Breast epithelium (tissue), 4 donors: ENCODE measurements at places on chromosomes 13 and 19. TPM values are rescaled to one million over a fixed set of nuclear protein-coding genes. Genes with fewer than 3 reads are reported as not detected.
A peak's percentile ranks its signal among the peaks of the same experiment; 100 is the strongest.

The FCGBP gene
- total RNA-seq, result 28.2 TPM

DNA sequence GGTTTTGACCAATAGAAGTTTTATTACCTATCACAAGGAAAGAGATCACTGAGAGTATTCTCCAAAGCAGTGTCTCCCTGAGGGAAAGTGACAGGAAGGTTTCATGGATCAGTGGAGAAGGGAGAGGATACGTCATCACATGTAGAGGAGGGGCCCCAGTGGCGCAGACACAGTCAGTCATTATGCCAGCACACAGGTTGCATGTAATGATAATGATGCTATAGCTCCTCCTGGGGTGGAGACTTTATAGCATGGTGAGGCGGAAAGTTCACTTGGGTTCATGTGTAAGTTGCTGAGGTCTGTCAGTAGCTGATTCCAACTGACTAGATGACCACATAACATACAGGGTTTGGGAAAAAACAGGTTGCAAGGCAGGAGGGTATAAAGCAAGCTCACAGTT lies 88.8 kb downstream of the FNDC3A start:
- no peak for DNase-seq

The LIG1 gene
- total RNA-seq, result 6.1 TPM

GRCh38 chr19:10238172-10238783 lies 7.1 kb upstream of the S1PR2 start:
- DNase-seq, result no peak

DNA sequence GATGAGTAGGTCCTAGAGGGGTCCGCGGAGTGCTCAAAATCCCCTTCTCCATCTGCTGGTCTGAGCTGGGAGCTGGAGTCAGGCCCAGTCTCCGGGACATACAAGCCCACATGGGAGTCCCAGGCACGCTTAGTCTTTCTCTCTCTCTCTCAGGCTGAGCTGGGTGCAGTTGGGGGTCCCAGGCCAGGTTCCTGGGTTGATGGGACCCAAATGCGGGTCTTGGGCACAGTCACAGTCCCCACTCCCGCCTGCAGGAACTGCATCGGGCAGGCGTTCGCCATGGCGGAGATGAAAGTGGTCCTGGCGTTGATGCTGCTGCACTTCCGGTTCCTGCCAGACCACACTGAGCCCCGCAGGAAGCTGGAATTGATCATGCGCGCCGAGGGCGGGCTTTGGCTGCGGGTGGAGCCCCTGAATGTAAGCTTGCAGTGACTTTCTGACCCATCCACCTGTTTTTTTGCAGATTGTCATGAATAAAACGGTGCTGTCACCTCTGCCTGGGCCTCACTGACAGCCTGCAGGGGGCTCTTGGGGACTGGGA lies 23.8 kb downstream of the CYP4F12 start:
- DNase-seq, result no peak

The IL12RB1 gene
- 0.98 TPM for total RNA-seq

DNA sequence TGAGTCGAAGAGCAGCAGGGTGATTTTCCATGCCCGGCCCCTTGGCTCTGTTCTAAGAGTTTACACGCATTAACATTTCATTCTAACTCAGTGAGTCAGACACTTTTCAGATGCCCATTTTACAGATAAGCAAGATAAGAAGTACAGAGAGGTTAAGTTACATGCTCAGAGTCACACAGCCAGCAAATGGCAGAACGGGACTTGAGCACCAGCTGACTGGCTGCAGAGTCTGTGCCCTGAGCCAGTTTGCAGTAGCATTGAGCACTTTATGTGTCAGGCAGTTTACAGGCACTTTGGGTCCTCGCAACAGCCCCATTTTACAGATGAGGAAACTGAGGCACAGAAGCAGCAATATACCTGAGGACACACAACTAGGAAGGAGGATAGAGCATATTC lies 19.0 kb downstream of the CCDC8 start:
- DNase-seq, result no peak

The PPP1R13L gene
- total RNA-seq, result 45.1 TPM

DNA sequence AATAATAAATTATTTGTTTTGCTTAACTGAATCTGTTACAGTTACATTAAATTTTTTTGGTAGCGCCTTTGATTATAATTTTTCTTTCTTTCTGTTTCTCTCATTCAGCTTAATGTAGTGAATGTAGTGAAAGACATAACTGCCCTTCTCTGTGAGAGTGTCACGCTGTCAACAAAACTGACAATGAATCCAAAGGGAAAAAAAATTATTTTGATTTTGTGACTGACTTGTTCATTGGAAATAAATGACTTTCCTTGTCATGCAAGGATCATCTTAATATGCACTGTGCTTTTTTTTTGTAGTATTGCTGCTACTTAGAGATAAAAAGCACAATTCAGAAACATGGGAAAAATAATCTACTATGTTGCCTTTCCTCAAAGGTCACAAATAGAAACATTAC lies 1196.4 kb downstream of the PCDH17 start:
- no peak for DNase-seq

DNA sequence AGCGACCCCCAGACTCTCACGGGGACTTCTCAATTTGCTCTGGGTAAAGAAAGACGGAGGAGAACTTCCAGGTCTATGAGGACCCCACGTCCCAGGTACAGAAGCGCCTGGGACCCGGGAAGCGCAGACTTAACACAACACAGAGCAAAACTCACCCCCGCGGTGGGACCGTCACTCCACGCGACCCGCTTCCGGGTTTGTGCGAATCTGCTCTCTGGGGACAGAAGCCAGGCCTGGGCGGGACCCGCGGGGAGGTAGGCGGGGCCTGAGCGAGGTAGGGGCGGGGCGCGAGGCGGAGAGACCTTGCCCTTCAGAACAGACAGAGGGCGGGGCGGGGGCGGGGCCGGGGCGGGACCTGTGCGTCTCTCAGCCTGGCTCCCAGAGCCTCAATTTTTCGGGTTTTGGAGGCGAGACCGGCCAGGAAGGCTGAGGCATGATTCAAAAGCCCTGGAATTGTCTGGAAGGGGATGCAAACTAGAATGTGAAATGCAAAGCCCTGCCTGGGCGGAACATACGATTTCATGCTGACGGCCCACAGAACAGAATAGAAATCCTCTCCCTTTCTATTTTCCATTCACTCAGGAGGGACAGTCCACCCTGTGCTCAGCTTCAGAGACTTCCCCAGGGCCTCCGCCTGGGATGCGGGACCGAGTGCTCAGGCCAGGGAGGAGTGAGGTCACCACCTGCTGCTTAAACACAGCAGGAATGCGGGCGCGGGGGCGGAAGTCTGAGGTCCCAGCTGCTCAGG lies 19.3 kb upstream of the ZNF888 start:
- peak; percentile 97 for DNase-seq

- peak; percentile 18 for DNase-seq
Measured at GRCh38 chr13:111551204-111551820, 230.9 kb downstream of the TEX29 start.

- DNase-seq, result no peak
Measured at GRCh38 chr13:32726374-32727037, 140.3 kb downstream of the PDS5B start.

The ICAM4 gene
- 1.1 TPM for total RNA-seq

DNA sequence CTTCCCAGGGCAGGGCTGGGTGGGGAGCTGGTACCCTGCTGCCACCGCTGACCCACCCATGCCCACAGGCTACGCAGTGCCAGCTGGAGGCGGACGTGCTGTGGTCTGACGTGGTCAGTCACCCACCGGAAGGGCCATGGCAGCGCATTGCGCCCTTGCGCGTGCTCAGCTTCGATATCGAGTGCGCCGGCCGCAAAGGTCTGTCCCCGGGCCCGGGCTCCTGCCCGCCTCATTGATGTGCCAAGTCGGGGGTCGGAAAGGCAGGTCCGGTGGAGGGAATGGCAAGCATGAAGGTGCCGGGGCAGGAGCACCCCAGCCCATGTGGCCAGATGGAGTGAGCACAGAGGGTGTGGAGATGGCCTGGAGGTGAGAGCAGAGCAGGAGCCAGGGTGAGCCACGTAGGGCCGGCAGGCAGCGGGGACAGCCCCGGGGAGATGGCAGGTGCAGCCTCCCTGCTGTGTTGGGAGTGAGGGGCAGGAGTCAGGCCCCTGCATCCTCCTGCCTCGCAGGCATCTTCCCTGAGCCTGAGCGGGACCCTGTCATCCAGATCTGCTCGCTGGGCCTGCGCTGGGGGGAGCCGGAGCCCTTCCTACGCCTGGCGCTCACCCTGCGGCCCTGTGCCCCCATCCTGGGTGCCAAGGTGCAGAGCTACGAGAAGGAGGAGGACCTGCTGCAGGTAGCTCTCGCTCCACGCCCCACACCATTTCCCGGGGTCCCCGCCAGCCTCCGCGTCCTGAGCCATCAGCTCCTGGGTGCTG lies 16.0 kb upstream of the SPIB start:
- DNase-seq, result no peak

The MAMSTR gene
- 1.3 TPM for total RNA-seq

DNA sequence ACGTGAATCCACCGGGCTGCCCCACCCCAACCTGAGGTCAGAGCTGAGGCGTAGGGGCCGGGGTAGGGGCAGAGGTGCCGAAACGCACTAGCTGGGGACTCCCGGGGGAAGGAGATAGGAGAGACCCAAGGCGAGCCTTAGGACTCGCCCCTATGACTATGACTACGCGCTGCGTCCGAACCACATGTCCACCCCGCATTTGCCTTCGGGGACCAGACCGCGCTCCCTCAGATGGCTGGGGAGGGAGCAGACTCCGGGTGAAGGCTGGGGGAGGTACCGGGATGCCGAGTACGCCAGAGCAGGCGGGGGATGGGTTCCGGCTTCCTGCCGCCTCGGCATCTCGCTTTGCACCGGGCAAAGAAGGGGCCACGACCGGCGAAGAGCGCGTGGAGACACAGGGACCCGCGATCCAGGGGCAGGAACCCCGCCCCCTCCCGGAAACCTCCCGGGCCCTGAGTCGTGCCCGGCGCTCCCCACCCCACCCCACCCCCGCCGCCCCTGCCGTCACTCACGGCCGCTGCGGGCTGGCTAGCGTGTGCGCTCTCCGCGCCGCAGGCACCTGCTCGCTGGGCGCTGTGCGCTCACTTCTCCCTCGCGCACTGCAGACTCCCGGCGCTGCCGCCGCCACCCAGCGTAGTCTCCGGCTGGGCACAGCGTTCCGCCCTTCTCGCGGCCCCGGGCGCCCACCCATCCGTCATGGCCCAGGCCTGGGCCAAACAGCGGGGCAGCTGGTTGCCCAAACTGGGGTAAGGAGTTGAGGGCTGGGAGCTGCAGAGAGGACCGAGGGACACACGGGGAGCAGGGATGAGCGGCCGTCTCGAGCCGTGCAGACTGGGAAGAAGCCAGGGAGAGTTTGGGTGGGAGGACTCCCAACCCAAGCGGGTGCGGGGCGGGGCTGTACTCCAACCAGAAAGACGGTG lies 622 bp upstream of the VSTM2B start:
- no peak for DNase-seq

GRCh38 chr19:1231729-1232637 lies 5.8 kb downstream of the CBARP start:
- no peak for DNase-seq
